A549 treated with DMSO at 1 μM for 4 hours (cell line): ENCODE measurements at places on chromosomes 2 and 18. TPM values are rescaled to one million over a fixed set of nuclear protein-coding genes. Genes with fewer than 3 reads are reported as not detected.

The RGPD3 gene
- 0.12 to 0.28 TPM (median 0.16 TPM) in 5 replicates for total RNA-seq

The XDH gene
- 1.1 to 1.8 TPM (median 1.4 TPM) in 5 replicates for total RNA-seq

The ZNF396 gene
- total RNA-seq, result 0.65 to 0.91 TPM (median 0.78 TPM) in 5 replicates

The PCARE gene
- total RNA-seq, result not detected in 5 replicates

The TTL gene
- 39.3 to 49.6 TPM (median 42.6 TPM) in 5 replicates for total RNA-seq

The NYAP2 gene
- total RNA-seq, result 0.02 to 0.03 TPM (median 0.02 TPM) in 3 of 5 replicates, not detected in the others
